ENCODE measurements at places on chromosomes 5 and 9. TPM values are rescaled to one million over a fixed set of nuclear protein-coding genes. Genes with fewer than 3 reads are reported as not detected.

GRCh38 chr5:172106511-172107356 is 81.3 kb downstream of the STK10 start:
- no peak for DNase-seq

GRCh38 chr5:139903795-139904565 is 108.4 kb downstream of the PSD2 start:
- DNase-seq: no peak

DNA sequence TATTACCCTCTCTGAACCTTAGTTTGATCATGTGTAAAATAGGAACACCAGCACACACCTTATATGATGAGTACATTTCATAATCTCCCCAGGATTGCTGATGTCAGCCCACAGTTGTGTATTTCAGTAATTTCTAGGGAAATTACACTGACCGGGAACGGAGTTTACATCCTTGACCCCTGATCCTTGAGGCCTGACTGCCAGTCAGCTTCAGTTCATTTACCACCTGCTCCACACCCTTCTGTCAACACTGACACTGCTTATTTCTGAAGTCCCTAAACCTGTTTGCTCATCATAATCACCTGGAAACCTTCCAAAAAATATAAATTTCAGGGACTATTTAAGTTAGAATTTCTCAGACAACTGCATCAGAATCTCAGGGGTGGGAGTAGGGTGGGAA is 55.3 kb downstream of the ZNF622 start:
- no peak for DNase-seq

DNA sequence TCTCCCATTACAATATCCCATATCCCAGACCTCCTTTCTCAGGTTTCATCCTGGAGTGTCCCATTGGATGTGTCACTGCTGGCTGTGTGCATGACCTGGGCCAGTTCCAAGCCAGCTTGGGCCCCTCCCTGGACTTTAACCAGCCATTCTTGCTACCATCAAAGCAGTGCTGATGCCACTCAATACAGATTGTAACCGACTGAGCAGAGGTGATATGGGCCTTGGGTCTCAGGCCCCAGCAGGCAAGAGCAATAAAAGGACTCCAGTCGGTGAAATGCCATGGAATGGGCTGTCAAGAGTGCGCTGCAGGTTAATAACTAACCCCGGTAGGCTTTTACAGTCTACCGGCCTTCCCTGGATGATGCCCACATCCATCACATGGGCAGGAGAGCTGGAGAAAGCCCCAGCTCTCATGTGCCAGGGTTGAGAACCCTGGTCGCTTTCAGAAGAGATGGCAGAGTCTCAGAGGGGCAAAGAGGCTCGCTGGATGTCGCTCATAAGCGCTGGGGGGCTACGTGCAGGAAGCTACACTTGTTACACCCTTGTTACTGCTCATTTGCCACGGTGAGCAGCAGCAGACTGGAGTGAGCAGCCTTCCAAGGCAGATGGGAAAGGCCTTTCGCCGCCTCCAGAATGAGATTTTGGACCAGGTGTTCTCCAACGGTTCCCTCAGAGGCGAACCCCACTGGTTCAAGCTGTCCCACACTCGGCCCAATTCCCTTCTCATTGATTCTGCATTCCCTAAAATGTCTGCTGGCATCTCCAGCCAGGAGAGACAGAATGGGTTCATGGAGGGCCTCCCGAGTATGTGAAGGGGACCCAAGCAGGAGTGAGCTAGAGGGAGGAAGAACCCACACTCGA is 13.2 kb downstream of the EPB41L4B start:
- DNase-seq: no peak

DNA sequence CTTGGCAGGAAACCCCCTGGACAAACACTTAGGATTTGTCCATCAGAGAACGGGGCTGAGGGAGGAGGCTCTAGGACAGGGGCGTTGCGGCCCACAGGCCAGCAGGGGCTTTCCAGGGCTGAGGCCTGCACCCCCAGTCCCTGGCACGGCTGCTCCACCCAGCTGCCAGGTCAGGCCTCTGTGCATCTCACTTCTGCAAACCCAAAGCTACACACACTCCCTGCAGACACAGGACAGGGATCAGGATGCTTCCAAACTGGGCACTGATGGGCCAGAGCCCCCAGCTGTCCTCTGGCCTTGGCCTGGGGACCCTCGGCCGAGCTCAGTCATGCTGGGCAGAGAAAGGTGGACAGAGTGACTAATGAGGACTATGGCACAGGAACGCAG is 106.2 kb upstream of the SARDH start:
- DNase-seq: no peak

DNA sequence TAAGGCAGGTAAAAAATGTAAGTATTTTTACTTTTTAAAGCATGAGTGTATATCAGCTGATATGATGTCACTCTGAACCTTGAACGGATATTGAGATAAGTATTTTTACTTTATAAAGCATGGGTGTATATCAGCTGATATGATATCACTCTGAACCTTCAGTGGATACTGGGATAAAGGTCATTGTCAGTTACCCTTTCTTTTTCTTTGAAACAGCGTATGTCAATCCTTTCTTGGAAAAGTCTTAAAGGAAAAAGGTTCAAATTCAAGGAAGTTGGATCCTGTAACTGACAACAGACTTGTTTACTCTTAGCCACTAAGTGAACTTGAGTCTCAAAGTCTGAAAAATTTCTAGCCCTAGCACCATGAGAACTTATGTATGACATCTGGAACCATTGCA is 61.7 kb upstream of the IFNK start:
- DNase-seq: no peak

The NR2F1-AS1 gene
- 9.5 TPM for total RNA-seq

- no peak for DNase-seq
These were observed 6.3 kb downstream of the ARL15 start for GRCh38 chr5:54304040-54304439.

The RNF183 gene
- not detected for total RNA-seq

- no peak for DNase-seq
These were observed 222.3 kb downstream of the PARP8 start for GRCh38 chr5:50888751-50889150.

- DNase-seq: no peak
These were observed 2.1 kb downstream of the ANXA1 start for GRCh38 chr9:73153793-73154227.

DNA sequence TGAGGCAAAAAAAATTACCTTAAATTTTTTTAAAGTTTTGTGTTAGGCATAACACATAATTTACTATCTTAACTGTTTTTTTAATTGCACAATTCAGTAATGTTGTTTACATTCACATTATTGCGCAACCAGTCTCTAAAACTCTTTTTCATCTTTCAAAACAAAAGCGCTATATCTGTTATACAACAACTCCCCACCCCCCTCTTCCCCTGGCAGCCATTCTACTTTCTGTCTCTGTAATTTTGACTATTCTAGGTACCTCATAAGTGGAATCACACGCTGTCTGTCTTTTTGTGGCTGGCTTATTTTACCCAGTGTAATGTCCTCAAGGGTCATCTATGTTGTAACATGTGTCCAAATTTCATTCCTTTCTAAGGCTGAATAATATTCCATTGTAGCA is 241.5 kb upstream of the DMRT1 start:
- DNase-seq: no peak

DNA sequence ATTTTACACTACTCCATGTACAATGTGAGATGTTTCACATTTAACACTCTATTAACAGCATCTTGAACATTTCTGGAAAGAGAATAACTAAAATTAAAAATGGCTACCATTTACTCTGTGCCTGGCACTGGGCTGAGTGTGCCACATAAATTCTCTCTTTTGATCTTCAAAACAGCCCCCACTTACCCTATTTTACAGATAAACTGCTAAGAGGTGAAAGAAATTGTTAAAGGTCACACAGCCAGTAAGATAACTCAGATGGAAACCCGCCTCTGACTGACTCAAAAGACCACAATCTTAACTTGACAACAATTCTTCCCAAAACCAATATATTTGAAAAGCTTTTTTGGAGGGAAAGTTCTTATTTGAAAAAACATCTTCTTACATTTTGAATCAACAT is 97.3 kb downstream of the MAPKAP1 start:
- no peak for DNase-seq

DNA sequence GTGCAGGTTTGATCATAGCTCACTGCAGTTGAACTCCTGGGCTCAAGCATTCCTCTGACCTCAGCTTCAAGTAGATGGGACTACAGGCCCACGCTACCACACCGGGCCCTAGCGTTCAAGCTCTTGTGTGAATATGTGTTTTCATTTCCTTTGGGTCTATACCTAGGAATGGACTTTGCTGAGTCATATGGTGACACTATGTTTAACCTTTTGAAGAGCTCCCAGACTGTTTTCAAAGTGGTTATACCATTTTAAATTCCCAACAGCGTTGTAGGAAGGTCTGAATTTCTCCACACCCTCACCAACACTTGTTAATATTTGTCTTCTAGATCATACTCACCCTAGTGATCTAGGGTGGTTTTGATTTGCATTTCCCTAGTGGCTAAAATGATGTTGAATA is 33.5 kb downstream of the FAF2 start:
- no peak for DNase-seq

DNA sequence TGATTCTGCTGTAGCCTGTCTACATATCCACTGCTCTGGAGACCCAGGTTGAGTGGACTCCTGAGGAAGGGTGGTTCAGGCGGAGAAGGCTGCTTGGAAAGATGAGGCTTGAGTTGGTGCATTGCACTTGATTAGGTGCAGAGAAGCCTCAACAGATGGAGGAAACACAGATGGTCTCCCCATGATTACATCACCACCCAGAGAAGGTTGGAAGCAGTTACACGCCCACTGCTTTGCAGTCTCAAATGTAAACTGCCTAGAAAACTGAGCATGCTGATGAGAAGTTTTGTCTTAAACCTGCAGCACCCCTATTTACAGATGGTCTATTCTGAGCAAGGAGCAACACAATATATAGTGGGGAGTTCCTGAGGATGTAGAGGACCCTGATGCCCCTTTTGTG is 266.6 kb downstream of the PIK3R1 start:
- no peak for DNase-seq

DNA sequence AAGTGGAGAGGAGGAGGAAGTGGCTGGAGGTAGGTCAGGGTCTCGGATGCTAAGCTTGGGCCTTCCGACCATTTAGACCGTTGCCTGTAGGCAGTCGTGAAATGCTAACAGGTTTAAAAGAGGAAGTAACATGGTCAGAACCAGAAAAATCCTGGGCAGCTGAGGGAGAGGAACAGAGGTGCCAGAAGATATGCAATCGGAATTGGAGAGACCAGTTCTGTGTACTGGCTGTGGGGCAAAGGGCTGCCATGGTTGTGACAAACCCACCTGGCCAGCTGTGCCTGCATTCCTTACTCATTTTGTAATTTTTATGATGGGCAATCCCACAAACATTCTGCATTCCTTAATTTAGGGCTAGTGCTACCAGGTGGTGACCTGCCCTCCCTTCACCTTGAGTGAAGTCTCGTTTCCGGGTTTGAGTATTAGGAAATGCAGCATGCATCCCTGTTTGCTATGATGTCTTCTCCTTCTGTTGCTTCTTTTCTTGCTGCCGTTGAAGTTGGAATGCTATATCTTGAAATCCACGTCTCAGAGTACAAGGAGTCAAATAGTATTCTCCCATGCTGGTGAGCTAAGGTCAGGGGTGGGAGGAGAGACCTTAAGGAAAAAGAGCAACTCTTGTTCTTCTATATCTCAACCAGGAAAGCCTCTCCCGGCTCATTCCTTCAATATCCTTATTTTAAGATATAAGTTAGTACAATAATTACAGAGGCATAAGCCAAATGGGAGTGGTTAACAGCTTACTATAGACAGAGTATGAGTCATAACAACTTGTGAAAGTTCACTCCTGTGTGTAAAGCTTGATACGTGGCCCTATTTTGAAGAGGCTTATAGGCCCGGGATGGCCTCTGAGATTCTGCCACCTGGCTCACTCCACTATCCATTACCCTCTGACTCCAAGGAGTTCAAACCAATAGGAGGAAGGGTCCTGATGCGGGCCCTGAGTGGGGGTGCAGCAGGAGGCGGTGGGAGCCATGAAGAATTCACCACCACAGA is 37.0 kb downstream of the B4GALT1 start:
- DNase-seq: no peak

The SRD5A1 gene
- 2.2 TPM for total RNA-seq

- no peak for DNase-seq
These were observed 156.9 kb downstream of the CNTLN start for GRCh38 chr9:17291766-17292165.

- DNase-seq: no peak
These were observed 56.6 kb downstream of the HSD17B3 start for GRCh38 chr9:96245399-96245798.

The ZBED3 gene
- total RNA-seq: 6.5 TPM

- DNase-seq: no peak
These were observed 24.3 kb upstream of the F2R start for GRCh38 chr5:76691467-76692273.

- no peak for DNase-seq
These were observed 1.5 kb downstream of the SV2C start for GRCh38 chr5:76084496-76085242.

DNA sequence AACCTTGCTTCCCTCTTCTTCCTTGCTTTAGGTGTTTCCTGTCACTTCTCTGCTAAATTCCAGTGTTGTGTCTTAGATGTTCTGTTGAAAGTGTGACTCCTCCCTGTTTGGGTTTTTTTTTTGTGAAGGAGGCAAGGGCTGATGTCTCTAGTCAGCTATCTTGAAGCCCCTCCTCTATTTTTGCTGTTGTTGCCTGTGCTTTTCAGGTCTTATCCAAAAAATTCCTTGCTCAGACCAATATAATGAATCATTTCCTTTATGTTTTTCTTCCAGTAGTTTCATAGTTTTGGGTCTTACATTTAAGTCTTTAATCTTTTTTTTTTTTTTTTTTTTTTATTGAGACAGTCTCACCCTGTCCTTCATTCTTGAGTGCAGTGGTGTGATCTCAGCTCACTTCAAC is 22.3 kb downstream of the RIC1 start:
- DNase-seq: no peak

- DNase-seq: no peak
These were observed 104.5 kb upstream of the CHD1 start for GRCh38 chr5:99033014-99033900.

DNA sequence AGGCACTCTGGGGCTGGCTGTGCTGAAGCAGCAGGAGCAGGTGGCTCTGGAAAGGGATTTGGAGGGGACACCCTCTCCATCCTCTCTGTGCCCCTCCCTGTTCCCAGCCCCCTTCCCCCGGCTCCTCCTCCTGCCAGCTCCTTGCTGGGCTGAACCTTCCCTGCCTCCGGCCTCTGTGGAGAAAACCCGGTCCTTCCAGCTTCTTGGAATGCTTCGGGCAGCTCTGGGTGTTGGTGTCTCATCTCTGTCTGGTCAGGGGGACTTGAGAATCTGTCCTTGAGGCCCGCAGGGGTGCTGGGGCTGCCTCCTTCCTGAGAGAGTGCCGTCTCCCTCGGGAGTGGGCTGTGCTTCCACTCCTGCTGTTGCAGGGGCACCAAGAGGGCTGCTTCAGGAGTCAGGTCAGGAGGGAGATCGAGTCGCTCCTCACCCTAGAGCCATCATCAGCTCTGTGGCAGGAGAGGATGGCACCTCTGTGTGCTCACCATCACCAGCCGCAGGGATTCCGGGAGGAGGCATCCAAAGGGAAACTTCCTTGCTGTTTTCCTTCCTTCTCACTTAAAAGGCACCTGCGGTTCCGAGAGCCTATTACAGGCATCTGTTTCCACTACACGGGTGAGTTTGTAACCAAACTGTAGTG is 30.6 kb downstream of the NDUFS6 start:
- no peak for DNase-seq

DNA sequence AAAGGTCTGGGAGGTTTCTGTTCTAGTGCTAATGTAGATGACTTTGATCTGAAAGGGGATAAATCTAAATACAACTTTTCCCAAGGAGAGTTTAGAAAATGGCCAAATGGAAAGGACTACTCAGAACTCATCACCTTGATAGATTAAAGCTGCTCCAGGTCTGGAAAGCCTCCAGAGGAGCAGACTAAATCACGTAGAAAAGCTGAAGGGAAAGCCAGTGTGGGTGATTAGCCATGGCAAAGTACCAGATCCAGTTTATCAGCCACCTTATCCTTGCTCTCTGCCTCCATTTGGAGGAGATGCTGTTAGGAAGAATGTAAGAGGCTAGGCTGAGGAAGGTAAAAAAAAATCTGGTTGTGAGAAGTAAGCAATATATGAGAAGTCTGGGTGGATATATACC is 120.7 kb upstream of the RAI14 start:
- no peak for DNase-seq

Data from esophagus muscularis mucosa (tissue), 4 donors.